KBM-7 (cell line): ENCODE measurements at places on chromosomes 1 and 21.

DNA sequence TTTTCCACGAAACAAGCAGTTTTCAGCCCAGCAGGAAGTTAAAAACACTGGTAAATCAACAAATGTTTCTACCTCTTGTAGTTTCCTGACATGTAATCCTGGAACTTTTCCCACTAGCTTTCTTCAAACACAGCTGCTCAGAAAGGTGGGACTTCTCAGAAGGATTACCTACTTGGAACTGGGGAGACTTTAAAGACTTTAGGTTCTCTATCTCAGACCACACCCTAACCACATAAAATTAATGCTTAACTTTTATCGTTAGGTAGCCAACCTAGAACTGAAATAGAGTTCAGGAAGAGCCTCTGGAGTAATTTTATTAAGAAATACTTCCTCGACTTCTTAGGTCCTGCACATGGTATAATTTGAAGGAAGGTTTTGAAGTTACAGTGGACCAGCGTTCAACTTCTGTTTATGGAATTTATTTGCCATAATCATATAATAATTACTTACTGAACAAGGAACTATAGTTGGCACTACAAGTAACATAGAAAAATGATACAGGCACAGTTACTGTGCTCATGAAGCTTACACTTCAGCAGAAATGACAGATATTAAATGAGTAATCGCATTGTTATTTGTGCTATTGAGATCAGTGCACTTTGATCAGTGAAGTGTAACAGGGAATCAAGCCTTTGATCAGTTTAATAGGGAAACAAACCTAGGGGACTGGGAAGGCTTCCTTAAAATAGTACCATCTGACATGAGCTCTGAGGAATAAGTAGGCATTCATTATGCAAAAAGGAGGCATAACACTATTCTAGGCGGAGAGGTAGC lies at the start of gene BCL2L15:
BCL2L15 (minus strand) TSS at position 180 of the 774 bp plus-strand sequence. CDS start 206 bp downstream, outside the sequence.
- DNase-seq: no peak

GRCh38 chr1:70907563-70908310 lies 139.9 kb downstream of the PTGER3 start:
- DNase-seq: no peak

- DNase-seq: no peak
Observed at GRCh38 chr1:77560741-77561140, 121.7 kb downstream of the ZZZ3 start.

- no peak for DNase-seq
Observed at GRCh38 chr1:110696818-110697217, 22.1 kb upstream of the KCNA3 start.

DNA sequence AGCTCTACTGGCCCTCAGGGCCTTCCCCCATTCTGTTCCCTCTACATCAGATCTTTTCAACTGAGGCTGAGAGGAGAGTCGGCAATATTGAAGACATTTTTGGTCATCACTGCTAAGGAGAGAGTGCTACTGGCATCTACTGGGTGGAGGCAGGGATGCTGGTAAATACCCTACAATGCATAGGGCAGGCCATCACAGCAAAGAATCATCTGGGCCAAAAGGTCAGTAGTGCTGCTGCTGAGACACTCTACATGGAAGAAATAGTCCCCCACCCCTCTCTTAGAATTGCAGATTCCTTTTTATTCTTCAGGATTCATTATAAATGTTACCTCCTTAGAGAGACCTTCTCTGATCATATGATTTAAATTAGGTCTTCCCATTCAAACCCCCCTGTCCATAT lies 94.3 kb downstream of the JAK1 start:
- DNase-seq: no peak

DNA sequence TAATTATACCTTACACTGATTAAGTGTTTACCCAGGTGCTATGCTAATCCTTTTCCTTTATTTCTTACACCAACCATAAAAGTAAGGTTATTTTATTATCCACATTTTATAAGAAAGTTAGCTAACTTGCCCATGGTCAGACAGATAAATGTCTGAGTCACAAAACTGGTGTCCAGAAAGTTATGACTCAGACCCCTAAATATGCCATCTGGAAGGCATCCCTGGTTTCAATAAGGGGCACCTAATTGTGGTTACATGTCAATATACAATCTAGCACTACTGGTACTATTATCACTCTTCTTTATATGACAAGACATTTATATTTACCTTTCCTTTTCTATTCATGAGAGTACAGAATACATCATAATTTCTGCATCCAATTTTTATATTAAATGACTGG lies 496.5 kb upstream of the ADGRL2 start:
- no peak for DNase-seq

DNA sequence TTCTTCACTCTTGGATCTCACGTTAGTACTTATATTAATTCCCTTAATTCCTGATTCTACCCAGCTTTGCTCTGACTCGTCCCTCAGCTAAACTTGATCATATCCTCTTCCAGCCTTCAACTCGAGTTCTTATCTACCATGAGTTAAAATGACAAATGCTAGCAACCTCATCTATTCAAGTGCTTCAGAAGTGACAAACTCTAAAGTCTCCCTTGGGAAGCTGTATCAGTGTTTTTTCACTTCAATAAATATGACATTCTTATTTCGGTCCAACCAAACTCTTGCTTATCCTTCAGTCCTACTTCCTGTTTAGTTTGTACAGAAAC lies 75.3 kb downstream of the FOXJ3 start:
- DNase-seq: no peak

DNA sequence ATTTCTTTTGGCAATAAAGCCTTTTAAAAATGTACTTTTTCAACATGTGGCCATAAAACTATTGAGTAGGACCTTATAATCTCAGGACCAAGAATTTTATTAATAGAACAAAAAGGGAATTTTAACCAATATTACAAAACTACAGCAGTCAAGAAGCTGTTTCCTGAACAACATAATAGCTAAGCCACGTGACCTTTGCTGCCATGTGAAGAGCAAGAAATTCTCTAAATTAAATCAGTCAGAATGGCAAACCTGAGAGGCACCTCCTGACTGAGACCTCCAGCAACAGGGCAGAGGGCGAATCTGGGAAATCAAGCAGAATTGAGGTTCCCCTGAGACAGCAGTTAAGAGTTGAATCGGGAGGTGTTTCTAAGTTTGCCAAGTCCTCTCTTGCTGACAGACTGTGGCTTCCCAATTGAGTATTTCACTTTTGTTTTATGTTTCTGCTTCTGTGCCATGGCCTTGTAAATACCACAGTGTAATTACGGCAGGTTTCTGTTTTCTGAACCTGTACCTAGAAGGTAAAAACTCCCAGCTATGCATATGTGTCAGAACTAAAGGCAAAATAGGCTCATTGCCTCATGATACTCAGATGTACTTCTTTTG lies 358.4 kb downstream of the NTNG1 start:
- no peak for DNase-seq

DNA sequence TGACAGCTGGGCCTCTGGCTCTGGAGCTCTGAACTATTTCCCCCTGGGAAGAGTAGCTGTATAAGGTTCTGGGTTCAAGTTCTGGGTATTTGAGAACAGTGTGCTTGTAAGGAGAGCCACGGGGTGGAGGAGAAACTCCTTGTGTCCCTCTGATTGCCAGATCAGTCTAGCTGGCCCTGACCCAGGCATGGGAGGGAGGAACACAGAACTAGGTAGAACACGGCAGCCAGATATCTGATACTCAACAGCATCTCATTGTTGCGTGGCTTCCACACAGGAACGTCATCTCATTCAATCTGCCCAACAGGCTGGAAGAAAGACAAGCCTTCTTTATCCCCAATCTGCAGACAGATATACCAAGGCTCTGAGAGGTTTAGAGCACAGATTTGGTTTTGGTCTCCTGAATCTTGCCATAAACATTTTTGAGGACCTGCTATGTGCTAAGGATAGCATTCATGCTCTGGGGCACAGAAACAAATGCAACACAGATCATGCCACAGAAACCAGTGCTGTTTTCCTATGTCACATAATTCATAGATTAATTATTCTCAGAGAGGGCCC lies 83.8 kb downstream of the PLXNA2 start:
- DNase-seq: no peak

- no peak for DNase-seq
Observed at GRCh38 chr1:209845408-209845725, 17.6 kb downstream of the UTP25 start.

DNA sequence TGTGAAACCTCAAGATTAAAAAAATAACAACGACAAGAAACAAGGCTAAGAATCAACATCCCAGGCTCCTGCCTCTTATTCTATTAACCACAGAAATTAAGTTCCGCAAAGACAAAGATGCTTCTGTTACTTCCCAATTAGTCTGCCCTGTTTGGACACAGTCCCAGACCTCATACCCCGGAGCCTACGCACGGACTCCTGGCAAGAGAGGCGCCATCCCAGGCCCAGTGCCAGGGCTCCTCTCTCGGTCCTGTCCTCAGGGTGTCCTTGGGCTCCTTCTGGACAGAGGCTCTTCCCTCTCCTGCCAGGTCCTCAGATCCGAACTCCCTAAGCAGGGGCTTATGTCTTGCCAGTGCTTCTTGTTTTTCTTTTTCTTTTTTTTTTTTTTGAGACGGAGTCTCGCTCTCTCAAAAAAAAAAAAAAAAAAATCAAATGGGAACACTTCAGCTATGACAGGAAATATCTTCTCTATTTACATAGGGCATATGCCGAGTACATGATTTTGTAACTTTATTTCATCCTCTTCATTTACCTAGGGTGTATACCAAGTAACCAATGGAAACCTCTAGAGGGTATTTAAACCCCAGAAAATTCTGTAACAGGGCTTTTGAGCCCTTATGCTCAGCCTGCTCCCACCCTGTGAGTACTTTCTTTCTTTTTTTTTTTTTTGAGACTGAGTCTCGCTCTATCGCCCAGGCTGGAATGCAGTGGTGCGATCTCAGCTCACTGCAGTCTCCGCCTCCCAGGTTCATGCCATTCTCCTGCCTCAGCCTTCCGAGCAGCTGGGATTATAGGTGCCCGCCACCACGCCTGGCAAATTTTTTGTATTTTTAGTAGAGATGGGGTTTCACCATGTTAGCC lies 11.7 kb upstream of the ENO1 start:
- no peak for DNase-seq

DNA sequence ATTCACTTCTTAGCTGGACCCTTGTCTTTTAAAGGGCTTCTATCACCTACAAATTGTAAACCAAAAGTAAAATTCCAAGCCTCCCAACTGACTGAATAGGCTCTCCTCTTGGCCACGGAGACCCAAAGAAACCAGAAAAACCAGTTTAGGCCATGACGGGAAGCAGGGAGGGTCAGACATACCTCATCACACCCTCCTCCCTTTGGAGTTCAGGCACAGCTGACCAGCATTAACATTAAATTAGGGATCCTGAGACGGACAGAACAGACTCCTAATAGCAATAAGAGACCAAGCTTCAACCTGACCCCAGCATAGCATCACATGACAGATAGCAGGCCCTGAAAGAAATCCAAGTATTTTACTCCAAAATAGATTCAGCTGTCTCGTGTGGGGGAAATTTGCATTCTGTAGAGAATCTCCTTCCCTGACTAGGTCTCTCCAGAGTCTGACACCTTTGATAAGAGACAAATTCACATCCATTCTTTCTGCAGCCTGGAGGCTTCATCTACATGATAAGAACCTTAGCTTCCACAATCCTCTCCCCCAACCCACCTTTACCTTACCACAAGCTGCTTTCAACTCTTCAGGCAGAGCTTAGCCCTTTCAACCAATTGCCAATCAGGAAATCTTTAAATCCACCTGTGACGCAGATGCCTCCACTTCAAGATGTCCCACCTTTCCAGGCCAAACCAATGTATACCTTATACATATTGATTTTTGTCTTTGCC lies 177.1 kb upstream of the RAB4A start:
- DNase-seq: no peak

- DNase-seq: peak; percentile 81
Observed at GRCh38 chr1:203769505-203770343, 4.7 kb downstream of the LAX1 start.

GRCh38 chr1:31605908-31606427 lies 11.5 kb upstream of the HCRTR1 start:
- DNase-seq: no peak

DNA sequence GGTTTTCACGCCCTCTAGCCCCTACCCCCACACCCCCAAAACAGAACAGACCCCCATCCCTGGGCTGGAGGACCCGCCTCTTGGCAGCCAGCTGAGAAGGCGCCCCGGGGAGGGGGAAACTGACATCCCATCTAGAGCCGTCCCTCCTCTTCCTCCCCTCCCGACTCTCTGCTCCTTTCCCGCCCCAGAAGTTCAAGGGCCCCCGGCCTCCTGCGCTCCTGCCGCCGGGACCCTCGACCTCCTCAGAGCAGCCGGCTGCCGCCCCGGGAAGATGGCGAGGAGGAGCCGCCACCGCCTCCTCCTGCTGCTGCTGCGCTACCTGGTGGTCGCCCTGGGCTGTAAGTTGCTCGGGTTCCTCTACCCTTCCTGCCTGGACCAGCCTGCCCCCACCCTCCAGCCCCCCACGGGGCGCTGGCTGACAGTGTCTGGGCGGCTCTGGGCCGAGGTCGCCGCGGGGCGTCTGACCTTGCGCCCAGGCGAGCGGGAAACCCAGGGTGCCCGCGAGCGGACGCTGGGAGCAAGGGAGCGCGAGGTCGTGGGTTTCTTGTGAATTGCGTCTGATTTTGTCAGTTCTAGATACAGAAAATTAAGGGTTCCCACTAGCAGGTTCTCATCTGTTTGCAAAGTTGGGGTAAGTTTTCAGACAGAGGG lies 618 bp downstream of the JAM2 start:
- DNase-seq: peak; percentile 42

GRCh38 chr1:181187337-181188126 lies 99.0 kb downstream of the IER5 start:
- DNase-seq: no peak

- DNase-seq: no peak
Observed at GRCh38 chr1:20047096-20047495, 22.9 kb upstream of the PLA2G5 start.

DNA sequence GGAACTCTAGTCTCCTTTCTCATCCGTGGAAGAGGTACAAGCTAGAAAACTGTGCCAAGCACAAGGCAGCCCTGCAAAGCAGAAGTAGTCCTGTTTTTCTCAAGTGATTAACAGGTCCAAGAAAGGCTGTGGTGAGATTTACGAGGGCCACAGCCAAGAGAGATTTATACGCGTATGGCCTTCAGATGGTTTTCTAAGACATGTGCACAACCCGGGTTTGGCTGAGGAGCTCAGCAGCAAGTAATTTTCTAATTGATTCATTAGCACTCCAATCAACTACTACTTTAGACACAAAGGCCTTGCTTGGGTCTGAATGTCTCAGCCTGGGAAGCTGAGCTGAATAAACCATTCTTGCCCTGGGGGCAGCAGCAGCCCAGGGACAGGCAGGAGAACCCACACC lies 55.8 kb downstream of the SSBP3 start:
- peak; percentile 61 for DNase-seq

DNA sequence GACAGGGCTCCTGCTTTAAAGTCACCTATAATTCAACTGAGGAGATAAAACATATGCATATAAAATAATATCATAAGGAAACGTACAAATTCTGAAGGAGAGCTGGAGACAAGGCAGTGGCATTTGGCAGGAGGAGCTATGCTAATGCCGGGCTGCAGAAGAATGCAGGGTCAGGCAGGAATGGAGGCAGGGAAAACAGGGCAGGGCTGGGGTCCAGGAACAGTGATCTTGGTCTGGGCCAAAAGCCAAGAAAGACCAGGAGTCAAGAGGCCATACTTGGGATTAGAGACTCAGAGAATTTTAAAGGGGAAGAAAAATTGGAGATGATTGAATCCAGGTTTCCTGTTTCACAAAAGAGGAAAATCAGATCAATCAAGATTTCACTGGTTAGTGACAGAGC lies 20.0 kb upstream of the BRDT start:
- no peak for DNase-seq
